ENCODE measurements at places on chromosomes 6 and 20.

DNA sequence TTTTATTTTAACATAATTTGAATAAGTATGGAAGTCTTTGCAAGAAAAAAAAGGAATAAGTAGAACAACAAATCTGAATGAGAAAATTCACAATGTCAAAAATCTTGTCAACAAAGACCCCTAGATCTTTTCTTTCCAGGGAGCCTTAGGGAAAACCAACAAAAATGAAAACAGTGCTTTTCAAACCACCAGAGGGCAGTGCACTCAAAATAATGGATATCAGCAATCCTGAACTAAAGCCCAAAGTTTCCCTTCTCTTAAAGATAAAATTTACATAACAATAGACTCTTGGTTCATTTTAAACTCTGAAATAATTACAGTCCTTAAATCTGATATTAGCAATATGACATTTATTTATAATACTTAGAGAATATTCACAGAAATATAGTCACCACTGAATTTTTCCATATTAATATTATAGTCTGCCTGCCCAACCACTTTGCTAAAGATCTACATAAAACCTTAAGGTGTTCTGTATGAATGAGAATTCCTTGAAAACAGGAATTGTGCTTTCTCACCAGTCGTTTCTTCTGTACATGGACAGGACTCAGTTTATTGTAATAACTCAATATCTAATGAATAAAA is 105.3 kb upstream of the BMP5 start:
- no peak for DNase-seq

- peak; percentile 54 for DNase-seq
These were observed 12.2 kb upstream of the KCNK15 start for GRCh38 chr20:44733341-44734069.

DNA sequence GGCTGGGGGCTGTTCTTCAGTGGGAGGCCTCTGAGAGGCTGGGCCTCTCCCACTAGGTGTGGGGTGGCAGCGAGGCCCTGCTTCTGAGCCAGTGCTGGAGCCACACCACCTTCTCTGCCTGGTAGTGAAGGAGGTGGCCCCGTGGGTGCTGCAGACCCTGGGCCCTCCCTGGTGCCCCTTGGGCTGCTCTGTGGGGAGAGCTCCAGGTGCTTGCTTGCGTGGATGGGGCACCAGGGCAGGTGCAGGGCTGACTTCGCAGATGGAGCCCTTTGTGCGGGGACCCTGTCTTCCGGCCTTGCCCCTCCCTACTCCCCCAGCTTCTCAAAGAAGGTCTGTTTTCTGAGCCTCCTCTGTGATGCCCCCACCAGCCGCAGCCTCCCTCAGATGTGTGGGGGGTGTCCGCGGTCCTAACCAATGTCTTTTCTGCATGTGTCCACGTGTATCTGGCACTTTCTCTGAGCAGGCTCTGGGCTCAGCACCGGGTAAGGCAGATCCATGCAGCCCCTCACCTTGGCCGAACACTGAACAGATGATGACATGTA is 17.2 kb upstream of the MYT1 start:
- no peak for DNase-seq

- DNase-seq: peak; percentile 32
These were observed 3.7 kb downstream of the PIM1 start for GRCh38 chr6:37173493-37174195.

DNA sequence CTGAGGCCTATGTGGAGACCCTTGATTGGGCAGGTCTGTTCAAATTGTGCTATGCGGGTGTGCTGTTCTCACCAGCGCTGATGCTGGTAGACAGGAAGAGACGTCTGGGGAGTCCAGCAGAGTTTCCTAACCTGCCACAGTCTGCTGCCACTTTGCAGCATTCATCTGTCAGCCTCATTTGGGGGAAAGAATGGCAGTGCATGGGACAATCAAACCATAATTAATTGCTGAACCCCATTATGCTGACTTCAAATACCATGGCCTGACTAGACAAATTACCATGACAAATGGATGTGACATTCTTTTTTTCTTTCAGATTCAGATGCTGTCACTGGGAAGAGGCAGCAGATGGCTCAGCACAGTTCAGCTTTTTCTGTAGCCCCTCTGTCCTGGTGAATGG is 171.4 kb upstream of the SYNDIG1 start:
- no peak for DNase-seq

DNA sequence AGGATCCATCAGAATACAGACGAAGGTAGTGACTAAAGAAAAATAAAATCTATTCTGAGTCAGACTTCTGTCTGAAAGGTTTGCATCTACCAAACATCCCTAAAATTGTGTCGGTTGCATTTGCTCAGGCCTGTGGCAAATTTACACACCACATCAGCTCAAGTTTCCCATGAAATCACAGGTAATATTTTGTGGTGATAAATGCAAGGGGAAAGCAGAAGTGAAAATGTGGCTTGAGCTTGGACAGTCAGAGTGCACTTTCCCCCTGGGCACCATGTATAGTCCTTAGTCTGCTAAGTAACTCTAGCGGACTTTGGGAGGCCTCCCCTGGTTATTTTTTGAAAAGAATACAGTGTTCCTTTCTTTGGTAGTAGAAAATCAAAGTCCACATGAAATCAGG is 159.1 kb downstream of the PKHD1 start:
- no peak for DNase-seq

- DNase-seq: no peak
These were observed 9.5 kb downstream of the TBC1D7 start for GRCh38 chr6:13318821-13319220.

- DNase-seq: peak; percentile 22
These were observed 583.8 kb upstream of the ARID1B start for GRCh38 chr6:156193381-156193780.

DNA sequence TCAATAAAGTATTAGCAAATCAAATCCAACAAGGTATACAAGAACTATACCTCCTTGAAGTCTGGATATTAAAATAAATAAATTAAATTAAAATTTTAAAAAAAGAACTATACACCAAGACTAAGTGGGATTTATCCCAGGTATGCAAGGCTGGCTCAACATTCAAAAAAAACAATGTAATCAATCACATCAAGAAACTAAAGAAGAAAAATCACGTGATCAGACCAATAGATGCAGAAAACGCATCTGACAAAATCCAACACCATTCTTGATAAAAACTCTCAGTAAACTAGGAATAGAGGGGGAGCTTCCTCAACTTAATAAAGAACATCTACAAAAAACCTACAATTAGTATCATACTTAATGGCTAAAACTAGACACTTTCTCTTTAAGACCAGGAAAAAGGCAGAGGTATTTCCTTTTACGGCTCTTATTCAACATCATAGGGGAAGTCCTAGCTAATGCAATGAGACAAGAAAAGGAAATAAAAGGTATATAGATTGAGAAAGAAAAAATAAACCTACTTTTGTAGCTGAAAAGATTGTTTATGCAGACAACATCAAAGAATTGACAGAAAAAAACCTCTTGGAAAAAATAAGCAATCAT is 35.0 kb downstream of the RANBP9 start:
- no peak for DNase-seq

DNA sequence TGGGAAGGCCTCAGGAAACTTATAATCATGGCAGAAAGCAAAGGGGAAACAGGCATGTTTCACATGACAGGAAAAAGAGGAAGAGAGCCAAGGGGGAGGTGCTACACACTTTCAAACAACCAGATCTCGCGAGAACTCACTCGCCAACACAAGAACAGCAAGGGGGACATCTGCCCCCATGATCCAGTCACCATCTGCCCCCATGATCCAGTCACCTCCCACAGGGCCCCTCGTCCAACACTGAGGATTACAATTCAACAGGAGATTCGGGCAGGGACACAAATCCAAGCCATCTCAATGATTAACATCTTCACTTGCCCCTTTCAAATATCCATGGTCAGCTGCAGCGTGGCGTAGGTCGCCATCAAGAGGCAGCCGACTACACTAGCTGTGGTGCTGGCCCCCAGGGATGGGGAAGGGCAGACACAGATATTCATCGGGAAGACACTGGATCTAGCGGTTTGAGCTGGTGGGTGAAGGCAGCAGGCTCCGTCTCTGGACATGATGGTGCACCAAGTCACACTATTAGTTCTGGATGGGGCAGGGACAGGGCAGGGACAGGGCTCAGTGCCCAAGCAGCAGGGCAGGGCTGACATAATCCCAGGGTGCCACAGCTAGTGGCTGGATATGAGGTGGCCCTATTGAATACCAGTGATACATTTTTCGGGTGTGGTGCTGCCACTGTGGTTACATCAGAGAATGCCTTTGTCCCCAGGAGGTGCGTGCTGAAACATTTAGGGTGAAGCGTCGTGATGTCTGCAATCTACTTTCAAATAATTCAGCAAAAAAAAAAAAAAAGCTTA is 31.6 kb downstream of the TUBB2B start:
- no peak for DNase-seq

DNA sequence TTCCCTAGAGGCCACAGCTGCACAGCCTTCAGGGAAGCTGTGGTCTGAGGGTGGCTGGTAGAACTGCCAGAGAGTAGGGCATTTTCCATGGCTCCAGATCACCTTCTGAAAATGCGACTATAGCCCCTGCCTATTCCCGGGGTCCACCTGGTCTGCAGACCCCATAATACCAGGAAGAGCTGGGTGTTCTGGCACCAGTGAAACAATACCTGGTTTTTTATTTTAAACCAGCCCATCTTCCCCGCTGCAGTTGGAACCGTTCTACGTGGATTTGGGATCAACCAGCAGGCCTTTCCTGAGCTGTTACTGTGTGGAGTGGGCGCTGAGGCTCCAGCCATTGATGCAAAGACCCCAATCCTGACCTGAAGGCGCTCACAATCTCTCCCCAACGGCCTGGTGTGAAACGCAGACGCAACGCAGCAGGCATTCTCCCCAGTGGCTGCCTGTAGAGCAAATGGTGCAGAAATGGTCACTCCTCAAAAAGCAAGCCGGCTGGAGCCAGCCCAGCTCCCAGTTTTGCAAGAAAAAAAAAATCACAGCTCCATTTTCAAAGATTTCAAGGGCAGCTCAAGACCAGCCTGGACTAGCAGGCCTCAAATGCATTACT is 11.3 kb downstream of the NPEPL1 start:
- DNase-seq: no peak

DNA sequence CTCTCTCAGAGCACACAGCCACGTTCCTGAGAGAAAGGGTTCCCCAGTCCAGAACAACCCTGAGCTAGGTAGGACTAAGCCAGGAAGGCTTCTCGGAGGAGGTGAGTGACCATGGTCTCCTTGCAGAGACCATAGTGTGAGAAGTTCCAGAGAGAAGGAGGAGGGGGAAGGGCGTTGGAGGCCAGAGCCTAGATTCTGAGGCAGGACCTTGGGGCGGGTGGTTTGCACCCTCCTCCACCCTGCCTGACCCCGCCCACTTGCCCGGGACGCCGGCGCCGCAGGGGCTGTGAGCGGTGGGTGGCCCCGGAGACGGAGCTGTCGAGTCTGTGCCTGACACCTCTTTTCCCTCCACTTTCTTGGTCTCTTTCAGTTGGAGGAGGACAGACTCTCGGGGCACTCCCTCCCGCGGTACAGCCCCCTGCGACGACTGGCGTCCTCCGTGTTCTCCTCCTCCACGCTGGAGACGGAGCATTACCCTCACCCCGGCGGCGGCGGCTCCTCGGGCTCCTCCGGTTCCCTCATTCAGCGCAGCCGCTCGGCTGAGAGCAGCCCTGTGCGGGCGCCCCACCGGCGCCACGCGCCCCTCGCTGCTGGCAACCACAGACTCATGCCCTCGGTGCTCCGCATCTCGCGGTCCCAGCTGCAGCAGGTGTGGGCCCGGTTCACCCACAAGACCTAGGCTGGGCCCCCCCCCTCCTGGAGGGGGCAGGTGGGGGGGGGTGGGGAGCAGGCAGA is 26.2 kb downstream of the TTBK1 start:
- DNase-seq: peak; percentile 44

Measured in CD4-positive, alpha-beta T cell treated with Interleukin-1 beta for 1 hour (primary cell).